ENCODE measurements at places on chromosomes 1 and 21.

- no peak for DNase-seq
These were observed 265.1 kb upstream of the CAMK1G start for GRCh38 chr1:209318181-209319056.

DNA sequence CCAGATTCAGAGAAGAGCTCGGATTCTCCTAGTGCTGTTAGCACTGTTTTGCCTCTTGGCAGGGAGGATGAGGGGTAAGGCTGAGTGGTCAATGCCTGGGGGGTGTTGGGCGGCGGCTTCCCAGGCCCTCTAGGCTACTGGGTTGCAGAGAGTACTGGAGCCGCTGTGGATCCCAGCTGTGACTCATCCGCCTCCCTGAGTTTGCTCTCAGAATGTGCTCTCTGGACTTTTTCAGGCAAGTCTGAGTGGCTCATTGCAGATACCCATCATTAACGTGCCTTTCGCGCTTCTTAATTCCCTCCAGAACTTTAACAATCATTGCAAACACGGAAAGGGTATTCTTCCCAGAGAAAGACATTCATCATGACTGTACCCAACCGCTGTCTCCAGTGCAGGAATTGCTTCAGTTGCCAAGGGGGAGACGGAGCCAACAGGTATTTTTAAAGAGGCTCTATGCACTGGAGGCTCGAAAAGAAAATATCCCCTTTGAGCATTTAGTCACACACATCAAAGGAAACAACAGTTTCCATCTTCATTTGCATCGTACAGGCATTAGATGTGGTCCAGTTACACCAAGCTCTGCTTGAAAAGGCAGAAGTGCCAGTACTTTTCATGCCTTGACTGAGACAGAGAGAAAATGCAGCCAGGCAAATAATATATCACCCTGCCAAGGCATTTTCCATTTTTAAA lies 14.4 kb upstream of the CAMTA1 start:
- no peak for DNase-seq

GRCh38 chr1:234345237-234345636 lies 28.0 kb upstream of the COA6 start:
- DNase-seq = no peak

DNA sequence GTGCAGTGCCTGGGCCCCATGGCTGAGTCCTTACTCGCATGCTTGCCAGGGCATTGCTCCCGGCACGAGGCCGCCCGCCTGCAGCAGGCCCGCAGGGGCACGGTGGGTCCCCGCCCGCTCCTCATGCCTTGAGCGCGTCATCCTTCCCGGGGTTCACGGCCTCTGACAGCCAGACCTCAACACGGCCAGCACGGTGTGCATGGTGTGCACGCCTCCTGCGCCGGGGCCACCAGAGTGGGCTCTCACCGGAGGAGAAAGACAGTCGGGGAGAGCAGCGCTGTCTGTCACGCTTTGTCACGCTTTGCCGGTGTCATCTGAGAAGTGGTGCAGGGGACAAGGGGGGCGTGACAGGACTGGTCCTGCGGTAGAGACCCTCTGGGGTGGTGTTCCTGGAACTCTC lies 11.9 kb upstream of the COL18A1 start:
- DNase-seq = no peak
